ENCODE measurements at places on chromosomes 5 and 9.

- no peak for DNase-seq
Measured at GRCh38 chr9:35689542-35690293, at the start of gene TPM2. Gene TPM2, minus strand, starts transcription at chr9:35689925. Its CDS starts 108 bp downstream, at chr9:35689817.

DNA sequence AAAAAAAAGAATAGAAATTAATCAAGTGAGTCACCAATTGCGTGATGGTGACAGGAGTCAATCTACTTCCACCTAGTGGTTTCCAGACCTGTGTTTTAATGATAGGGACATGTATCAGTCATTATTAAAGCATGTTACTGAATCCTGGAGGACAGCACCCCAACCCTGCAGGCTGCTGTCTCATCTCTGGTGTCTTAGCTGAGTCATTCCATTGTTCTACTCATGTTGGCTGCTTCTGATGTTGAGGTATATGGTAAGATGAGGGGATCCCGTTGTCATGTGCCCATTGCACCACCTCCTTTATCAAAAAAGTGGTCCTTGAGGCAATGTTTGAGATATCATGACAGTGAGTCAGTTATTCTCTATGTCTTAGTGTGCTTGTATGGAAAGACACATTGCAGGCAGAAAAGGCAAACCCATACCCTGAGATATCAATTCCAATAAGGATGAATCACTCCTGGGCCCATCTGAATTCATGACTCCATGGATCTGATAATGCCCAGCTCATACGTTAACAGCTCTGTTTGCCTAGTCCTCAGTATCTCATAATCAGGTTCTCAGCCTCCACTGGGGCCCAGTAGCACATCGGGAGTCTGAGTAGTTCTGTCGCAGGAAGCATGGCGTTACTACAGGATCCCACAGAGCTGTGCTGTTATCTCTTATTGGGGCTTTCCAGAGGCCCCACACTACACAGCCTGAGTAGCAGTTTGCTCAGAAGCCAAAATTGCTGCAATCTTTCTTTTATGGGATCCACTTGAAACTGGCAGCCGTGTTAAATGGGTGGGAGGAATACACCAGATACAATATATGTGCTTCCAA, 31.2 kb downstream of the HMGCS1 start:
- no peak for DNase-seq

DNA sequence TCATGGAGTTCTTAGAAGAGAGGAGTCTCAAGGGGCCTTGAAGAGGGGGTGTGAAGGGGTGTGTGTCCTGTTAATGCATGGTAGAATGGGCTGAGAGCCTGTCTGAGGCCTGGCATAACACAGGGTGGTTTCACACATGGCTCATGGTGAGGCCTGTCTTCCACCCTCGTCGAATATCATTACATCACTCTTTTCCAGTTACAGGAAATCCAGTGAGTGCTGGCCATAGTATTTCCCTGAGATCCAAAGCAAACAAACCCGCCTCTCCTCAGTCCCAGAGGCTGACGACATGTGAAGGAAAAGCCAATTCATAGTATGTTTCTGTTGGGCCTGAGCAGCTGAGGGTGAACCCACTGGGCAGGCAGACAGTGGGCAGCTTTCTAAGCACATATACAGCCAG, 159.4 kb upstream of the NR3C1 start:
- DNase-seq, result no peak

DNA sequence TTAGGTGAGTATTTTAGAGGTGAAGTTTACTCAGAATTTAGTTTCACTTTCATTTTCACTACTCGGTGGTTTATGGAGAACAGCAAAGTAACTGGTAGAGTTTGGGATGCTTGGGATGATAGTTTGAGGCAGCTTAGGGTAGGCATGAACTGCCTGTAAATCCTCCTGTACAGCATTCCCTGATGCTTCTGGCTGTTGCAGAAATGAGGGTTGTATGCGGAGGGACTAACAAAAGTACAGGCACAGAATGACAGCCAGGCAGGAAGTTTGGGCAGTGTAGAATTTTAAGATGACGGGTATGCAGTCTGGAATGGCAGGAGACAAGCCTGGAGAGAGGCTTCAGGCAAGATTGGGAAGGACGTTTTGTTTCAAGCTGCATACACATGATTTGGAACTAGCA, 48.0 kb upstream of the FAM120AOS start:
- no peak for DNase-seq

GRCh38 chr9:98146101-98146991, 27.3 kb upstream of the TRIM14 start:
- no peak for DNase-seq

DNA sequence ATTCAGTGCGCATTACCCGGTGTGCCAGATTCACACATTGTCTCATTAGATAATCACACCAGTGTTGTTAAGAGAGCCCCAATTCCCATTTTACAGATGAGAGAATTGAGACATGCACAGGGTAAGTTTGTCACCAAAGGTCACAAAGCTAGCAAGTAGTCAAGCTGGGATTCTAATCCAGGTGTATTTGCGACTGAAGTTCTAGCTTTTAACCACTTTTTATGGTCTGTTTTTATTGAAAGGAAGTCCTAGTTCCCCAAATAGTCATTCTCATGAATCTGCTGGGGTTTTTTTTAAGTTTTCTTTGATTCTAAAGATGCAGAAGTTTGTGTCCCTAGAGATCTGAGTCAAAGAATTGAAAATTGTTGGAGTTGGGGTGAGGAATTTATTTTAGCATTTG, 136.5 kb downstream of the DPYSL3 start:
- DNase-seq, result no peak

DNA sequence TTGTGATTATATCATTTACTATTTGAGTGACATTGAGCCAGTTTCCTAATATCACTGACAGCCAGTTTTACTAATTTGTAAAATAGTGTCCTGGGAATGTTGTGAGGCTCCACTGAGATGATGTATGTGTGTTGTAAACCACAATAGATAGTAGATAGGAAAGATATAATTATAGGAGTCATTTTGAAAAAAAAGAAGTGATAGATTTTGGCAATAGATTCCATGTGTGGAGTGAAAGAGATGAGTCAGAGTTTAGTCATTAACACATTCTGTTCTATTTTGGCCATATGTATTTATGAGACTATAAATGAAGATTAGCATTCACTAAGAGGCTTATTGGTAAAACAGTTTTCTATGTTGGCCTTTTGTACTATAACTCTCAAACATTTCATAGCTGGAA, 388.2 kb downstream of the FAM170A start:
- no peak for DNase-seq

DNA sequence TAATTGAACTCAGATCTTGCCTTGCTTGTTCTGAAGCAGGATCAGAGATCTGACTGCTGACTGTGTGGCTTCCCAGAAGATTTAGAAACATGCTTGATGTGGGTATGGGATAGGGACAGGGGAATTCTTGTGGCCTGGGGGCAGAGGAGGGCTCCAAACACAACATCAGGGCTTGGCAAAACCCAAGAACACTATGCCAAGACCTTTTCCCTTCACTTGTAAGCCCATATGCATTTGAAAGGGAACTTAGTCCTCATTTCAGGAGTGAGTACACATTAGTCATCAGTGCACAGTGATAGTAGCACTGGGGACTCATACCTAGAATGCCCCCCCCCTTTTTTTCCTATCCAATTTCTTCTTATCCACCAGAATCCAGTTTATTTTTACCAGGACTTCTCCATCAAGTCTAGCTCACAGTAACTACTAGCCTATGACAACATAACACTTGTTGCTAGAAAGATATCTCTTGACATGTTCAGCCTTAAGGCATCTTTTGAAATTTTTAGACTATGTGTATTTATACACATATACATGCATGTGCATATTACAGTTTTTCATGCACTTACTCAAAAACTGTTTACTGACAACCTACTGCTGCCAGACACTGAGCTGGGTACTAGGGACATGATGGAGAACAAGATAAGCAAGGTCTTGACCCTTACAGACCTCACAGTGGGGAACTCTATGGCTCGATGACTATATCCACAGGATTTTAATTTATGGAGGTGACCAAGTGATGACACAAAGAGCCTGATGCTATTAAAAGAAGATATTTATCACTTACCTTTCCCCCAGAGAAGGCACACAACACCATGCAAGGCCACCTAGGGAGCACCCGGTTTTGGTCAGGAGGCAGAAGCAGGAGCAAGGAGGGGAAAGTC, 158.3 kb upstream of the MAP3K1 start:
- DNase-seq, result no peak

DNA sequence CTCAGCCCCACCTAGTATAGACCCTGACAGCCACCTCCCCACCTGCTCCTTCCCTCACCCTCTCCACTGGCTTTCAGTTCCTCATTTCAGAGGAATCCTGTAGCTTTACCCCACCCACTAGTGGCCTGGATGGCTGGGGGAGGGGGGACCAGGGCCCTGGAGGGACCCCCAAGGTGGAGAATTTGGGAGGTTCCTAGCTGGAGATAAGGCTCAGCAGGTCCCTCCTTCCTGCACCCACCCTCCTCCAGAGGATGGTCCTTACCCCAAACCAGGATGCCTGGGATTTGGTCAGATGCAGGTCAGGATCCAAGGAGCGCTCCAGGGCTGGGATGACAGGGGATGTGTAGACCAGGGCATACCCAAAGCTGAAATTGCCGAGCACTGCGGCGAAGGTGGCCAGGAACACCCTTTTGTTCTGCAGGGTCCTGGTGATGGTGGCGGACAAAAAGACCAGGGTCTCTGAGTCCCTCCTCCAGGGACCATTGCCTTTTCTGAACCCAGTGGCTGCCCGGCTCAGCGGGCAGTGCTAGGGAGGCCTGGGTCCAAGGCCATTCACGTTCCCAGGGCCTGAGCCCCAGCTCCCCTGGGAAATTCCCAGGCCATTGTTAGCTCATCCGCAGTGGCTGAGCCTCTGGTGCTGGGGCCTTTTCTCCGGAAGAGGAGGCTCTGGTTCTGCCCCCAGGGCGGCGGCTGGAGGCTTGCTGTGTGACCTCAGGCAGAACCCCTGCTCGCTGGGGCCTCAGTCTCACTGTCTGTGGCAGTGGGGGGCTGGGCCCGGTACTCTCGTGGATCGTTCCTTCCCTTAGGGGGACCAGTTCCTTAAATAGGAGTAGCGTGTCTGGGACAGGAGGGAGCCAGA, 678 bp downstream of the SLC2A6 start:
- no peak for DNase-seq

GRCh38 chr9:133349965-133350616, 2.1 kb downstream of the RPL7A start:
- DNase-seq, result no peak

DNA sequence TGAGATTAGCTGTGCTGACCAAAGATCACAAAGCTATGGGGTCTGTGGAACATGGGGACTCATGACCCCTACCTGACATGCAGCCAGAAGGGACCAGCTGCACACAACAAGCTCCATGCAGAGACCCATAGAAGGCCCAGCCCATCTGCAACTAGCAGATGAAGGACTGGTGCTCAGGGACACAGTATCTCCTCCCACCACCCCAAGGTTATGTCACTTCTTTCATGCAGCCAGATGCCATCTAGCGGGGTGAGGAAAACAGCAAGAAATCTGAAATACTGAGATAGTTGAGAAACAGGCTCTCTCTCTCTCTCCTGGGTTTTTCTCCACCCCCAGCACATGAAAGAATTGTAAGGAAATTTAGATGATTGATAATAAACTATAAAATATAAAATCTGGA, 161.3 kb upstream of the DAPK1 start:
- DNase-seq, result no peak

GRCh38 chr9:3742586-3742985, 216.8 kb upstream of the RFX3 start:
- no peak for DNase-seq

DNA sequence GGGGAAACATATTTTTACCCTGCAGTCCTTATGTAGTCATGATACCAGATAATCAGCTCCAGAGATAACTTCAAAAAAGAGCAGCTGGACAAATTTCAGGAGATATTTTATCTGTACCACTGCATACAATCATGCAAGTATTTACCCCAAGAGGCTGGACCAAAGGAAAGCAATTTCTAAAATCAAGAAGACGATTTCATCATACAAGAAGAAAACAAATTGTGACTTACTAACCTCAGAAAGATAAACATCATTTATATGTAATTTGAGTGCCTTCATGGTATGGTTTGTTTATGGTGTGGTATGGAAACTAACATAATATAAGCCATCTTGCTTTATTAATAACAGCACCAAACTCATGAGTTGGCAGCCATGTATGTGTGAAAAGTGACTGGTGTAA, 603.6 kb downstream of the PSAT1 start:
- no peak for DNase-seq

- no peak for DNase-seq
Measured at GRCh38 chr9:3138231-3139229, 294.6 kb upstream of the PUM3 start.

- DNase-seq, result no peak
Measured at GRCh38 chr9:26809795-26810194, 82.8 kb downstream of the CAAP1 start.
